ENCODE measurements at places on chromosomes 2 and 18.

DNA sequence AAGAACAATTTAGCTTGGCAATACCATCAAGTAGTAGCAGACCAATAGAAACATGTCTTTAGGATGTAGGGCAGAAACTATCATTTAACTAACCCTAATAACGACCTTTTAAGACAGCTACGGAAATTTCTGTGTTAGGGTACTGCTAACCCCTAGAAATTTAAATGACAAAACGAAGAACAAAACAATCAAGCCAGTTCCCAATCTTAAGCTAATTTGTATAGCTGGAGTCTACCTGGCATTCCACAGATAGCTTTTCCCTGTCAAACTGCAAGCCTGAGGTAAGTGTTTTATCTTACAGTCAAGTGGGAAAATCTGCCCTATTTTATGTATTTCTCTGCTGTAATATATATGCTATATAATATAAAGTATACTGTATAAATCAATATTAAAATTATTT is 37.6 kb upstream of the CDKL4 start:
- no peak for DNase-seq

GRCh38 chr2:11067221-11068078 is 87.8 kb upstream of the SLC66A3 start:
- DNase-seq, result no peak

- peak; percentile 88 for DNase-seq
These were observed 202.0 kb downstream of the GLI2 start for GRCh38 chr2:120937686-120938044.

- DNase-seq, result no peak
These were observed 1260.9 kb downstream of the LRP1B start for GRCh38 chr2:140869925-140870324.

DNA sequence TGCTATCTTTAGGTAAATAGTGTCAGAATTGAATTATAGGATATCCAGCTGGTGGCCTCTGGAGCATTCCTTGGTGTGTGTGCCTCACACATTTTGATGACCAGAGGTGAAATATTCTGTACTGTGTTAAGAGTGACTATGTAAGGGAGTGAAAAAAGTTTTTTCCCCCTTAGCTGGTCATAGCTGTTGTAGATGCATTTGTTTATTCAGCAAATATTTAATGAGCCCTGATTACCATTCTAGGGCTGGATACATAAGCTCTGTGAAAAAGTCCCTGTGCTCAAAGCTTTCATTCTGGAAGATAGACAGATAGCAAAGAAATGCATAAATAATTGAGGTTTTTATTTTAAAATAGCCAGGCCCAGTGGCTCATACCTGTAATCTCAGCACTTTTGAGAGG is 10.9 kb downstream of the TTLL4 start:
- no peak for DNase-seq

DNA sequence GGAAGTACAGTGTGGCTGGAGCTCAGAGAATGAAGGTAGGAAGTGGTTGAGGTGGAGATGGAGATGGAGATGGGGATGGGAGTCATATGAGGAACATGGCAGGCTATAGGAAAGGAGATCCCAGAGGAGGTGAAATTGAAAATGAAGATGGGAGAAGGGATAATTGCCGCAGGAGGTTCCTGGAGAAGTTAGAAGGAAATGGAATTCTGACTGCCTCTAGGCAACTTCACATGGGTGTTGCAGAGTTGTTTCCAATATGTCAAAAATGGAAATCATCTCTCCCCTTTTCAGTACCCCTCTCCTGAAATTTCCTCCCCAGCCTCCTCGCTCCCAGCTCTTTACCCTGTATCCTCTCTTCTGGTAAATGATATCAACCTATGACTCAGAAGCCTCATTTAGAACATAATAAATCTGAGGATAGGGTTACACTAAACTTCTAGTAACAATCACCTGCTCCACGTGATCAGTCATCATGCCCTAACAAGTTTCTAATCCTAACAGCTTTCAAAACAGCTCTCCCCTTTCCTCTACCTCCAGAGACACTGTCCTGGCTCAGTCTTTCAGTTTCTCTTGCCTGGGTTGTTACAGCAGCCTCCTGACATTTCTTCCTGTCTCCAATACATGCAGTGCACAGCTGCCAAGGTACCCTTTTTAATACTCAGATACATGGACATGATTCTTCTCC is 201.9 kb upstream of the RBMS1 start:
- no peak for DNase-seq

All from right hindlimb (tissue), 1 donor.